ENCODE measurements at places on chromosomes 12 and 14. TPM values are rescaled to one million over a fixed set of nuclear protein-coding genes. Genes with fewer than 3 reads are reported as not detected.

- DNase-seq, result peak; percentile 75
These were observed 1.9 kb downstream of the DUSP16 start for GRCh38 chr12:12560587-12561370.

- no peak for DNase-seq
These were observed 188.5 kb upstream of the TMEM132C start for GRCh38 chr12:128078301-128078971.

Gene SAMD15
- total RNA-seq, result 0.15 TPM

Gene KCNMB4
- 0.79 TPM for total RNA-seq

Gene TAS2R19
- total RNA-seq, result 2.0 TPM

Gene NRXN3
- not detected for total RNA-seq
